CD4-positive, CD25-positive, alpha-beta regulatory T cell (primary cell): ENCODE measurements at places on chromosomes 5 and 9. TPM values are rescaled to one million over a fixed set of nuclear protein-coding genes. Genes with fewer than 3 reads are reported as not detected.

Gene SPATA31D3
- not detected for polyA plus RNA-seq

Gene EGFLAM
- not detected for polyA plus RNA-seq

Gene PAXX
- polyA plus RNA-seq: 46.7 TPM

Gene ARL14EPL
- polyA plus RNA-seq: not detected

Gene ZNF658
- polyA plus RNA-seq: 2.2 TPM

Gene IER5L
- not detected for polyA plus RNA-seq

Gene SLCO4C1
- polyA plus RNA-seq: not detected

Gene MEF2C
- 1.7 TPM for polyA plus RNA-seq

Gene SPINK13
- polyA plus RNA-seq: not detected

Gene SPATA31C1
- polyA plus RNA-seq: not detected

Gene DDX4
- not detected for polyA plus RNA-seq

Gene PRRX2
- not detected for polyA plus RNA-seq

Gene PLCXD3
- polyA plus RNA-seq: not detected

DNA sequence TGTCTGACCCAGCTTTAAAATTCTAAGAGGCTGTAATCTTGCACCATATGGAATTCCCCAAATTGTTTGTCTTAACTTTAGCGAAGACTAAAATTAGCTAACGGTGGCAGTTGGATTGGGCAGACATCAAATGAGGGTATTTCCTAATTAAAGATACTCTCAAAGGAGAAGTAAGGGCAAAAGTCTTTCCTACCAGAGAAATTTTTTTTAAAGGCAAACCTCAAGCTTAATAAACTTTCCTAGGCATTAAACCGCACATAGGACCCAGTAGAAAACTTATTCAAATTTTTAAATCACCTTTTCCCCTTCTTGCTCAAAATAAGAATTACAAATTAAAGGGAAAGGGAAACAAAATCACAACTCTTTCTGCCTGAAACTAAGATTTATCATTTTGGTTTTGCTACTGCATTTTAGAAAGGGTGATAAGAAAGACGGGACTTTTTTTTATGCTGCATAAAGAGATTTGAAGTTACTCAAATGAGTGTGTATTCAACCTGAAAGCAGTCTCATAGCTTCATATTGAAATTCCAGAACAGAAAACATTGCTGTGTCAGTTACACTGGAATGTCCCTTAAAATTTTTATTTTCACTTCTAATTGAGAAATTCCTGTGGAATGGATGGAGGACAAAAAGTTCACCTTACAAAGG is 189.1 kb upstream of the PTGER4 start:
- no peaks in the 10 kb centered on the region for H3K36me3 ChIP-seq
- peaks cover 17% of the 10 kb centered on the region for H3K4me1 ChIP-seq
- no peak overlapping the region for H3K27ac ChIP-seq
- no peaks in the 10 kb centered on the region for H3K27me3 ChIP-seq
- peak overlapping the region; percentile 22 for H3K4me3 ChIP-seq
- DNase-seq: no peak

GRCh38 chr9:133897675-133898074 is 94.4 kb downstream of the VAV2 start:
- no peaks in the 10 kb centered on the region for H3K36me3 ChIP-seq
- H3K27ac ChIP-seq: no peak overlapping the region
- H3K27me3 ChIP-seq: no peaks in the 10 kb centered on the region
- DNase-seq: no peak
- no peak overlapping the region for H3K4me3 ChIP-seq

DNA sequence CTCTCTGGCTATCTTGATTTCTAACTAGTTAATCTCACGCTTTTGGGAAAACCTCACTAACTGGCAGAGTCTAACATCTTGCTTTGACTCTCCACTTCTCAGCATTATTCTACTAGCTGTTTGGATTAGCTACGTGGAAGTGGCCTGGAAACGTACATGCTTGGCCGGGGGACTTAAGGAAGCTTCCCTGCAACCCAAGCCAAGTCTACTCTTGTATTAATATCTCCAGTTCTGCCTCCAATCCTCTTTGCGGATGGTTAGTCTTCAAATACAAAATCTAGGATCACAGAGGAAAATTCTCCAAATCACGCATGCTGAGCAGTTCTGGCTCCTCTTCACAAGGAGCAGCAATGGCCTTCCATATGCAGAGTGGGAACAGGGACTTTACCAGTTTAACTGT is 51.8 kb upstream of the RETREG1 start:
- no peaks in the 10 kb centered on the region for H3K36me3 ChIP-seq
- DNase-seq: no peak
- no peak overlapping the region for H3K27ac ChIP-seq
- no peak overlapping the region for H3K4me3 ChIP-seq
- peaks cover 5% of the 10 kb centered on the region for H3K4me1 ChIP-seq

GRCh38 chr9:34675869-34676268 is 13.4 kb upstream of the CCL27 start:
- H3K4me3 ChIP-seq: no peak overlapping the region
- DNase-seq: no peak
- no peaks in the 10 kb centered on the region for H3K36me3 ChIP-seq
- H3K27me3 ChIP-seq: no peaks in the 10 kb centered on the region
- no peaks in the 10 kb centered on the region for H3K4me1 ChIP-seq
- no peak overlapping the region for H3K27ac ChIP-seq

GRCh38 chr5:135578685-135579341 is at the start of gene CXCL14:
Gene CXCL14 (minus strand): TSS chr5:135578991. CDS start chr5:135578778, 213 bp downstream.
- H3K36me3 ChIP-seq: no peaks in the 10 kb centered on the region
- no peak for DNase-seq
- no peak within 1 kb of the TSS for H3K27ac ChIP-seq
- no peak within 1 kb of the TSS for H3K4me3 ChIP-seq
- no peaks in the 10 kb centered on the region for H3K4me1 ChIP-seq
- peaks cover 5% of the 10 kb centered on the region for H3K27me3 ChIP-seq

DNA sequence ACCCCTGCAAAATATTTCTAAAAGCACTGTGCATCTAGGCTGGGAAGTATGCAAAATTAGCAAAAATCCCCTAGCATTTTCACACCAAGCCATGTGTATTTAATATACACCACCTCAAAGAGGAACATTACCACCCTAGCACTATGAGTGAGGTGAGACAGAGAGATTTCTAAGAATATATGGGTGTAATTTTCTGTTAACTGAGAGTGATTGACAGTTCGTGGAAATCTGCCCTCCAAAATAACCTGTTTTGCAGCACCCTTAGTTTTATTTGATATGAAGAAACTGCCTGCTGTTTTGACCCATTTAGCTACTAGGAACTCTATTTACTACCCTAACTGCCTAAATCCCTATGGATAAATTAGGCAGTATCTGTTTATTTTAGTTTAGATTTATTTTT is 64.2 kb upstream of the CDKN2B start:
- H3K27me3 ChIP-seq: no peaks in the 10 kb centered on the region
- no peaks in the 10 kb centered on the region for H3K36me3 ChIP-seq
- peaks cover 12% of the 10 kb centered on the region for H3K4me1 ChIP-seq
- DNase-seq: no peak
- H3K27ac ChIP-seq: no peak overlapping the region
- no peak overlapping the region for H3K4me3 ChIP-seq

- H3K4me3 ChIP-seq: no peak overlapping the region
- peaks cover 46% of the 10 kb centered on the region for H3K36me3 ChIP-seq
- no peak overlapping the region for H3K27ac ChIP-seq
Observed at GRCh38 chr9:120556775-120557174, 23.2 kb downstream of the CDK5RAP2 start.

DNA sequence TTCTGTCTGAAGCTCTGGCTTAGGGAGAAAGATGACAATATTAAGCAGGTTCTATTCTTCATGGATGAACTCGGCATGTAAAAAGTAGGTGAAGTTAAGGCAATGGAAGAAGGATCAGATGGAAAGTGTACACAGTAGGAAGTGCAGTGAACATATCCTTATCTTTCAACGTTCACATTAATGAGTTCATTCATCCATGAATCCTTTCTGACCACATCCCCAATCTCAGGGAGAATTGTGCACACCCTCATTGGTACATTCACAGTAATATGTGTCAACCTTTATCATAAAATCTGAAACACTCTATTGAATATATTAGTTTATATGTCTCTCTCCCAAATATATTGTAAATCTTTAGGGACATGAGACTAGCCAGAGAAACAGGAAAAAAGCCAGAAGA is 5.5 kb downstream of the GIN1 start:
- no peaks in the 10 kb centered on the region for H3K36me3 ChIP-seq
- H3K4me3 ChIP-seq: no peak overlapping the region
- H3K27ac ChIP-seq: no peak overlapping the region

DNA sequence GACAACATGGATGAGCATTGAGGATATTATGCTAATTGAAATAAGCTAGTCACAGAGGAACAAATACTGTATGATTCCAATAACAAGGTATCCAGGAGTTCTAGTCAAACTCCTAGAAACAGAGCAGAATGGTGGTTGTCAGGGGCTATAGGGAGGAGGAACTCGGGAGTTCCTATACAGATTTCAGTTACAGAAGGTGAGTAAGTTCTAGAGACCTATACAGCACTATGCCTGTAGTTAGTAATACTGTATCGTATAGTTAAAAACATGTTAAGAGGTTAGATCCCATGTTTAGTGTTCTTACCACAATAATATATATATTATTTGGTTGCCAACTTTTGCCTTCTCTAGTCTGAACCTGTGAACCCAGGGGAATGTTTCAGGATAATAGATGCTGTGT is 7.9 kb upstream of the OXCT1 start:
- no peak overlapping the region for H3K4me3 ChIP-seq
- DNase-seq: no peak
- no peaks in the 10 kb centered on the region for H3K4me1 ChIP-seq
- no peak overlapping the region for H3K27ac ChIP-seq
- H3K27me3 ChIP-seq: peaks cover 2% of the 10 kb centered on the region

- no peaks in the 10 kb centered on the region for H3K27me3 ChIP-seq
- peak overlapping the region; percentile 86 for H3K27ac ChIP-seq
- no peak for DNase-seq
- H3K4me3 ChIP-seq: peak overlapping the region; percentile 87
Observed at GRCh38 chr9:97904725-97905124, 17.6 kb downstream of the TRMO start.

GRCh38 chr9:130523921-130524320 is 55.5 kb upstream of the FUBP3 start:
- H3K27ac ChIP-seq: no peak overlapping the region
- H3K4me1 ChIP-seq: no peaks in the 10 kb centered on the region
- DNase-seq: no peak

- H3K4me1 ChIP-seq: no peaks in the 10 kb centered on the region
- no peak overlapping the region for H3K4me3 ChIP-seq
- DNase-seq: no peak
- H3K27ac ChIP-seq: no peak overlapping the region
Observed at GRCh38 chr5:72328172-72328571, 8.0 kb downstream of the PTCD2 start.

- H3K36me3 ChIP-seq: no peaks in the 10 kb centered on the region
- H3K27me3 ChIP-seq: no peaks in the 10 kb centered on the region
- H3K4me3 ChIP-seq: no peak overlapping the region
- no peaks in the 10 kb centered on the region for H3K4me1 ChIP-seq
- no peak overlapping the region for H3K27ac ChIP-seq
- no peak for DNase-seq
Observed at GRCh38 chr9:34450644-34451043, 7.7 kb downstream of the FAM219A start.

DNA sequence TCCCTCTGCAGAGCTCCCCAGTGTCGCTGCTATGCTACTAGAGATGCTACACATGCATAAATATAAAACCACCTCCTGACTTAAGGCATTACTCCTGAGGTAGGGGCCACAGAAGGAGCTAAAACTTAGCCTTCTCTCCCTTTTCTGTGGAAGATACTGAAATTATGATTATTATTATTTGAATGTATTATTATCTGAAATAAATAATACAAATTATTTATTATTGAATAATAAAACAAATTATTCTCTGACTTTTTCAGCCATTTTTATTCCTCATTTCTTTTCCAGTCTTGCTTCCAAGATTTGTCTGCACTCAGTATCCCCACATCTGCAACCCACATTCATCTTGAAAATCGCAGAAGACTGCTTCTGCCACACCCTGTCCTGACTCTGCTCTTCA is 414.9 kb upstream of the ACO1 start:
- H3K27ac ChIP-seq: no peak overlapping the region
- DNase-seq: no peak
- H3K4me1 ChIP-seq: no peaks in the 10 kb centered on the region
- H3K27me3 ChIP-seq: no peaks in the 10 kb centered on the region

GRCh38 chr5:108266242-108266641 is 115.7 kb downstream of the FBXL17 start:
- DNase-seq: no peak
- H3K27ac ChIP-seq: no peak overlapping the region
- H3K36me3 ChIP-seq: no peaks in the 10 kb centered on the region

DNA sequence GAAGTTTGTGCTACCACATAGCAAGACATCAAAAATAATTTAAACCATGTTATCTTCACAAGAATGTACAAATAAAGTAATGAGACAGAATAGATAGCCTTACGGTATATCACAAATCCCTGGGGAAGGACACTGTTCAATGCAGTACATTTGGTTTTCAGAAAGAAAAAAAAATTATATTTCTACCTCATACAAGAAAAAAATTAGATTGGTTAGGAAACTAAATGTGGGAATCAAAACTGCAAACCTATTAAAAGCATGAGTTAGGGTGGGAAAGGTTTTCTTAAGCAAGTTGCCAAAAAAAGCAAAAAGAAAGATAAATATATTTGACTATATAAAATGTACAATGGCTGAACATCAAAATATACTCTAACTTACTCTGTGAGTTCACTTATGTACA is 201.9 kb upstream of the NREP start:
- H3K4me3 ChIP-seq: no peak overlapping the region
- H3K27ac ChIP-seq: no peak overlapping the region

- H3K27me3 ChIP-seq: no peaks in the 10 kb centered on the region
- no peaks in the 10 kb centered on the region for H3K4me1 ChIP-seq
- H3K27ac ChIP-seq: no peak overlapping the region
- no peak overlapping the region for H3K4me3 ChIP-seq
- DNase-seq: no peak
- H3K36me3 ChIP-seq: no peaks in the 10 kb centered on the region
Observed at GRCh38 chr5:61680247-61680646, 348.2 kb downstream of the ZSWIM6 start.

DNA sequence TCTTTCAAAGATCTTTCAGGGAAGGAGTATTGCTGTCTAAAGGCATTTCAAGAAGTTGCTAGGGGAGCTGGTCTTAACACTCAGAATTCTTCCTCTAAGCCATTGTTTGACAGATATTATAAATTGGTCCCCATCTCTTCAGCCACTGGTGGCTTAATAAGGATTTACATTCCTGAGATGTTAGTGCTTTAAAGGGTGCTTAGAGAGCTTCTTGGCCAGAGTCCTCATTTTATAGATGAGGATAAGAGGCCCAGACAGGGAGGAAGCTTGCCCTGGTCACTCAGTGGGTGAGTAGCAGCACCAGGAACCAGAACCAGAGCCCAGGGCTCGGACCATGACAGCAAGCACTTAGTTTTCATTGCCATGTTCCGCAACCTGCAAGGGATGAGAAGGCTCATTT is 53.2 kb downstream of the GALNT10 start:
- DNase-seq: no peak
- H3K36me3 ChIP-seq: no peaks in the 10 kb centered on the region
